Motor neuron (in vitro differentiated cells): ENCODE measurements at places on chromosomes 11 and 22. TPM values are rescaled to one million over a fixed set of nuclear protein-coding genes. Genes with fewer than 3 reads are reported as not detected.

- no peak for ATAC-seq
Observed at GRCh38 chr22:36101756-36102155, 58.8 kb downstream of the APOL3 start.

- ATAC-seq, result peak; percentile 65
Observed at GRCh38 chr11:17828311-17828751, 93.8 kb downstream of the KCNC1 start.

DNA sequence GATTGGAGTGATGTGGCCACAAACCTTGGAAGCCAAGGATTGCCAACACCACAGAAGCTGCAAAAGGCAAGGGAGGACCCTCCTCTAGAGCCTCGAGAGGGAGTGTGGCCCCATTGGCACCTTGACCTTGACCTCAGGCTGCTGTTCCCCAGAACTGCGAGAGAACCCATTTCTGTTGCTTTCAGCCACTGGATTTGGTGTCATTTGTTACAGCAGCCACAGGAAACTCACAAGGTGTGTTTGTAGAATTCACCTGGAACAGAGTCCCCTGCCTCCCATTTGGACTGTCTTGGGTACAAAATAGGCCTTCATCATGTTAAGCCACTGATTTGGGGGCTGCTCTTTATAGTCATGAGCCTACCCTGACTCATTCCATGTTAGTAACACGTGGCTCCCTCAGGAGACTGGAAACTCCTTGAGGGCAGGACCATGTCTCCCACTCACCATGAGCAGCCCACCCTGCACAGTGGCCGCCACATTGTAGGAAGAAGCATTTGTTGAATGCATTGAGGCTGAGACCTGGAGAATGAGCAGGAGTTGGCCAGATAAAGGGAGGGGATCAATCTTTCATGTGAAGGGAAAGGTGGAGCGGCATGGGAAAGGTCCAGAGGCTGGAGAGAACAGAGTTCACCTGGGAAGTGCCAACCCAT, 8.3 kb downstream of the C11orf86 start:
- ATAC-seq, result no peak

DNA sequence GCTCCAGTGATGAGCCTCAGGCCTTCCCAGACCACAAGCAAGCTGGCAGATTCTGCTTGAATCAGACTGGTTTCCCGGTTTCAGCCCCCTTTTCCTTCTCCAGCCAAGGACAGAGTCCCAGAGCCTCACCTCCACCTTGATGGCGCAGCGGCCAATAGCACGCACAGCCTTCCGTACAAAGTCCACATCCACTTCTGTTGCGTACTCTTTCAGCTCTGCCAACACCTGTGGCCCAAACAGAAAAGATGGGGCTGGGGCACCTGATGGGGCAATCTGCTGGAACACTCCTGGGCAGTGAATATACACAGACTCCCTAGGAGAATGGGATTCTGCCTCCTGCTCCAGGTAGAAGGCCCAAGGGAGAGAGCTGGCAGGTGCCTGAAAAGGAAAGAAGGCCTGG, 35.5 kb upstream of the RASL10A start:
- ATAC-seq, result no peak

DNA sequence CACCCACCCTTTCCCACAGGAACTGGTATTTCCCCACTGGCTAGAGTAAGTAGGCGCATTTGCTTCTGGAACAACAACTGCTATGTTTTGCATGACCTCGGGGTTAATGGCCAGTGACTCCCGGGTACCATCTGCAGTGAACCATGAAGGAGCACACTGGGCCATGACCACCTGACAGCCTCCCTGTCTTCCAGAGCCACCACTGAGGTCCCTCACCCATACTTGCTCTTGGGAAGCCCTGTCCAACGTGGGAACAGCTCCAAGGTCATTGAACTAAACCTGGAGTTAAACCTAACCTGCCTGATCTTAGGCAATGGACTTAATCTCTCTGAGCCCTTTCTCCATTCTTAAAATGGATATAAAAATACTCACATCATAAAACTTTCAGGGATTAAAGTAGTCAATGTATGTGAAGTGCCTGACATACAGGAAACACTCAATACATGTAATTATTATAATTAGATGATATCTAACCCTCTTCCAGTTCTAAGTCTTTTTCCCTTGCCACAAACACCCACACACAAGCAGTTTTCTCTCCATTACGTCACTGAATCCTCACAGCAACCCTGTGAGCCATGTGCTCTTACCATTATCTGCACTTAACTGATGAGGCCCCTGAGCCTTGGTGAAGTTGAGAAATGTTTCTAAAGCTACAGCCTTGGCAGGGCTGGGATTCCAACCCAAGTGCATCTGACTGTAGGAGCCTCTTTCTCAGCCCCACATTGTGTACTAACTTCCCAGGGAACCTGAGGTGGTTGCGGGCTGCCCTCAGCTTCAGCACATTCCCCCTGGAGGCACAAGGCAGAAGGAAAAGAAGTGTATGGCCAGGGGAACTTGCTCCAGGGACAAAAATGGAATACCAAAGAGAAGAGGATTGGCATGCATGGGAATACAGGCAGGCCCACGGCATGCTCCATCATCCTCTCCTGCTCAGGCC, 74.5 kb upstream of the NCAM1 start:
- peak; percentile 39 for ATAC-seq

DNA sequence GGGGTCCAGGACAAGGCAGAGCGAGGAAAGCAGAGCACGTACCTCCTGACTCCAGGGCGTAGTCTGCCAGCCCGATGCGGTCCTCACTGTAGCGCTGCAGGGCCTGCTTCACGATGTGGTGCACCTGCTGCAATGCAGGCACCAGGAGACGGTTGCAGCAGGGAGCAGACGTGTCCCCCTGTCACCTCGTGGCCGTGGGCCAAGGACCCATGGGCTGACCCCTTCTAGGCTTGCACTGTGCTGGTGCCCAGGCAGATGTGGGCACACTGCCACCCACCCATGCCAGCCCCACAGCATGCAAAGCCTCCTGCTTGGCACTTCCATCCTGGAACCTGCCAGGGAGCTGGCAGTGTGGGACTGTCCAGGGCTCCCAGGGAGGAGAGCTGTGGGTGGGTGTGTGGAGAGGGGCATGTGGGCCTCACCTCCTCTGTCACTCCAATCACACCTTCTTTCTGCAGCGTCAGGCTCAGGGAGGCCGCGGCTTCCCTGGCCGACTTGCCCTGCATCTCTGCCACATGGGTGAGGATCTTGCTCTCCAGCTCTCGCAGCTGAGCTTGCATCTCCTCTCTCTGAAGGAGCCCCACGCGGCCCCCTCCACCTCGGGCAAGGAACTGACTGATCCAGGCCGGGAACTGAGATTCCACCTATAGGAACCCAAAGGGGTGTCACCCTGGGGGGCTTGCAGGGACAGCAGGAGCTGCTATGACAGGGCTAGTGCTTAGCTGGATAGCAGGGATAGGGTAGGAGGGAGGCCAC, 16.3 kb downstream of the SUN2 start:
- ATAC-seq, result no peak

DNA sequence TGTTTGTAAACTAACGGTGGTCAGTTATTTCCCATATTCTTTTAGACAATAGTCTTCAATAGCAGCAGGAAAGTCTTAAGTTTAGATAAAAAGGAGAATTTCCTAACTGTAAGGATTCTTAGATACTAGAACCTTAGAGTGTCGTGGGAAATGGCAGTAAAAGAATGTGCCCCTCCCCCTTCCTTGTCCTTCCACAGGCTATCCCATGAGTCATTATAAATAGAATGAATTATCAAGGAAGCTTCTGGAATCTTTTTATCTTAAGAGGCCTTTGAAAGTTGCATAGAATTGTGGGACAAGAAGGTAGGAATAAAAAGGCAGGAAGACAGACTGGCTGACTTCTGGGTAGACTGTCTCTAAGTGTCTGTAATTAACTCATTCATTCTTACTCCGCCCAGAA, 165.2 kb upstream of the TBCEL start:
- ATAC-seq, result no peak

DNA sequence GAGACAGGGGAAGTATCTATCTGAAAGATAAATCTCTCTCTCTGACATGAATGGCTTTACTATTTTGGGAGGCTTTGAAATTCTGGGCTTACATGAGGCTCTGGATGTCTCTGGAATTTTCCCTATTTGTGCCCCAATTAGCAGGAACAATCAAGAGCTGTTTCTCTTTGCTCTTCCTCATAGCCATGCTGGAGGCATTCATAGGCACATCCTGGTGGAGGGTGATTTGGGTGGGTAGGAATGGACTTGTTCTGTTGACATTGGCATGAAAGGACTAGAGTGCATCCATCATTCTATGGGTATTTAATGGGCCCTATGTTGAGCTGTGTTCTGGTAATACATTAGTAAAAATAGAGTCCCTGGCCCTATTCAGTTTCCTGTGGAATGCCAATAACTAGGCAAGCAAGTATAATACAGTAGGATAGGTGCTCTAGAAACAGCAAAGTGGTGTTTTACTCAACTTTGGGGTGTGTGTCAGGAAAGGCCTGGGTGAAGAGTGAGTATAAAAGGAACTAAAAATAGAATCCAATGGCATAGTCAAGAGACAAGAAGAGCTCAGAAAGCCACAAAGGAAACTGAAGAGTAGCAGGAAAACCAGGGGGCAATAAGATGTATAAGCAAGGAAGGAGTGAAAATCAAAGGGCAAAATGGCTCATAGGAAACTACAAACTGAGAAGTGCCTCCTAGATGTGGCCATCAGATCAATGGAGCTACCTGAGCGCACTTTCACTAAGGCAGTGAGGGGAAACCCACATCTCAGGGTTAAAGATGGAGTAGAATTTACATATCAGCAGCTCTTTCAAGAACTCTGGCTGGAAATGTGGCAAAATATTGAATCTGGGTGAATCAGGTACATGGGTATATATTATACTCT, 45.0 kb downstream of the CWC15 start:
- ATAC-seq, result peak; percentile 63

- no peak for ATAC-seq
Observed at GRCh38 chr11:103604310-103604709, 432.1 kb upstream of the DDI1 start.

GRCh38 chr11:29312812-29313211, 704.0 kb downstream of the KCNA4 start:
- ATAC-seq, result no peak

DNA sequence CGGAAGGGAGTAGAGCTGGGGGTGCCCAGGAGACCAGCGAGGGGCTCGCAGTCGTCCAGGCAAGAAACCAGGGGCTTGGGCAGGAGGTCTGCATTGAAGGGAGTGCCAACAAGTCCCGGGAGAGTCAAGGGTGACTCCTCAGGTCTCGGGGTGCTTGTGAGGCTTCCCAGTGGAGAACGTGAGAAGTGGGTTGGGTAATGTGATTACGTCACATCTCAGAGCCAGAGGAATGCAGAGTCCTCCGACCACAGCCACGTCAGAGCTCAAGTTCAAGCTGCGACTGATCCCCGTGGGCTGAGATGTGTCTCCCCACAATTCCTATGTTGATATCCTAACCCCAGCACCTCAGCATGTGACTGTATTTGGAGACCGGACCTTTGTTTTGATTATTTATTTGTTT, 89.7 kb upstream of the SHANK2 start:
- no peak for ATAC-seq

DNA sequence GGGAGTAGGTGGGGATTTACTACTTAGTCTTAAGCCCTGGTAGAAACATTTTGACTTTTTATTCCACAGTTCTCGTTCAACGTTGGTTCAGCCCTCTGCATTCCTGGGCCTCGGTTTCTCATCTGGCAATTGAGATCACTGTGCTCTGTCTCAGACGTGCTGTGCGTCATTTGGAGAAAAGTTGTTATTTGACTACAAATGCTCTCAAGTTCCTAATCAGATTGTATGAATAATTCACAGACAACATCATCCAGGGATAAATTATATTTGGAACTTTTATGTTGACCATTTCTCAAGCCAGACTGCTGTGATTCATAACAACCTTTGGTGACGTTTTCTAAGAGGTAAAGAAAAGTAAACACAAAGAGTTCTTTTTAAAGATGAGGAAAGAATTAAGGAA, 69.2 kb downstream of the BLID start:
- no peak for ATAC-seq

DNA sequence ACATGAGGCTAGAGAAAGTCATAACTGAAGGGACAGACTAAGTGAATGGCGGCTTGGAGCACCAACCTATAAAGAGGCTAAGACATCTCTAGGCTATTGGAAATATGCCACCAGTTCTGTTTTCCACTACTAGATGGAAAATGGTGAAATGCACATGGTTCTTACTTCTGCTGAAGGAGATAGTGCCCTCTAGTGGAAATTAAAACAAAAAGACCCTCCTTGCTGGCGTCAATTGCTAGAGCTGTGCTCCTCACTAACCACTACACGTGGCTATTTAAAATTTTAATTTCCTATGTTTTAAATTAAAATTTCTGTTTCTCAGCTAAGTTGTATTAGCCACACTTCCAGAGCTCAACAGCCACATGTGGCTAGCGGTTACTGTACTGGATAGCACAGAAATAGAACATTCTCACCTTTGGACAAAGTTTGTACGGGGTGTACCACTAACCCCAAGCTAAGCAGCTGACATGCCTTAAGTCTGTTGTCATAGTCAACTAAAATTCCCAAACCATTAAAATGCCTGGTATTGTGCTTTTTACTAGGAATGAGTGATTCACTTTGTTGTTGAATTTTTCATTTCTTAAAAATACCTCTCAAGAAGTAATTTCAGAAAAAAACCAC, 34.1 kb upstream of the CALCA start:
- no peak for ATAC-seq

GRCh38 chr11:34080609-34081008, 24.8 kb upstream of the NAT10 start:
- ATAC-seq, result no peak

DNA sequence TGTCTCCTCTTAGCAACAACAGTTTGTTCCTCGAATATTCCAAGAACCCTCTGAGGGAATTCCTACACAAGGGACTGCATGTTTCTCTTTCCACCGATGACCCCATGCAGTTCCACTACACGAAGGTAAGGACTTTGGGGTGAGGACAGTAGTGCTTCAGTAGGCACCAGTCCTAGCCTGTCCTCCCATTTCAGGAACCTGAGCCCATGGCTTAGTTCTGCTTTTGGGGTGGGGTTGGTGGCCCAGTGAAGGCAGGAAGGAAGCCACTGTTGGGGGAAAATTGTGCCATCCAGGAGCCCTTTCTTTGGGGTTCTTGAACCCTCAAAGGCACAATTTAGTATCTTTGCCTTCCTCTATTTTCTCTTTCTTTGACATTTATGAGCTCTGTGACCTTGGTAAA, 38.2 kb downstream of the RNF141 start:
- ATAC-seq, result no peak

DNA sequence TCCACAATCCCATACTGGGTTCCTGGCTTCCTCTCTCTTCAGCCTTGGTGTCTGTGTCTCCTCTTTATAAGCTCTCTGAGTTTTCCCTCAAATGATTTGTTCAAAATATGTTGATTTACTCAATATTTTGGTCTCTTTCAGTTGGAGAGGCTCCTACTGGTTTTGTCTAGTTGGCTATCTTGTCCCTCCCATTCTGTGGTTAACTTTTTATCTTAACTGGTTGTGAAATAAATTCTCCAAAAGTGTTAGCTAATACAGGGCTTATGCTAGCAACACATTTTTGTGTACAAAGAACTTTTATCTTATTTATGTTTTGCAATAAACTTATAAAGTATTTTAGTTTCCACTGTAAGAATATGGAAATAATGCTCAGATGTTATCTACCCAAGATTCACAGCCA, 200.9 kb downstream of the AASDHPPT start:
- no peak for ATAC-seq

The SNU13 gene
- total RNA-seq, result 153 and 166 TPM in 2 replicates

The P2RX6 gene
- total RNA-seq, result 0.92 and 1.2 TPM in 2 replicates

The KRTAP5-10 gene
- 0.29 and 0.66 TPM in 2 replicates for total RNA-seq

The NCAM1 gene
- total RNA-seq, result 382 and 498 TPM in 2 replicates

The ISX gene
- total RNA-seq, result 0.05 TPM in 2 replicates

The OR56A5 gene
- 0.84 TPM in 1 of 2 replicates, not detected in the other for total RNA-seq
